ENCODE measurements at places on chromosomes 6 and 20.

DNA sequence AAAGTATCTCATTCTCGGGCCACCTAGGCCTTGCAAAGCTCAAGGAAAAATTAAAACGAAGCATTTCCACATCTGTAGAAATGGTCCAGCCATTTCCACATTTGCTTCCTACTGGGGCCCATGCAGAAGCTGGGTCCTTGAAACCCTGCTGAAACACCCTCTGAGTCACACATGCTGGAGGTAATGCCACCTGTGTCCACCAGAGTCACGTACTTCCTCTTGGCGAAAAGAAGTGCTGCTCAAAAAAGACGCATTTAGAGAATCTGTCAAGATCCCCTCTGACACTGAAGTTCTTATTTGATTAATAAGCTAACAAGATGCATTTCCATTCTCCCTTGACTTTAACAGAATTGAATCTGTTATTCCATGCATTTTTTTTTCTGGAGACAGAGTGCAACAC lies 423.2 kb downstream of the PREX1 start:
- no peak for DNase-seq

GRCh38 chr20:58017970-58018530 lies 210.4 kb downstream of the ANKRD60 start:
- no peak for DNase-seq

- no peak for DNase-seq
These were observed 43.5 kb upstream of the GTSF1L start for GRCh38 chr20:43770342-43770741.

DNA sequence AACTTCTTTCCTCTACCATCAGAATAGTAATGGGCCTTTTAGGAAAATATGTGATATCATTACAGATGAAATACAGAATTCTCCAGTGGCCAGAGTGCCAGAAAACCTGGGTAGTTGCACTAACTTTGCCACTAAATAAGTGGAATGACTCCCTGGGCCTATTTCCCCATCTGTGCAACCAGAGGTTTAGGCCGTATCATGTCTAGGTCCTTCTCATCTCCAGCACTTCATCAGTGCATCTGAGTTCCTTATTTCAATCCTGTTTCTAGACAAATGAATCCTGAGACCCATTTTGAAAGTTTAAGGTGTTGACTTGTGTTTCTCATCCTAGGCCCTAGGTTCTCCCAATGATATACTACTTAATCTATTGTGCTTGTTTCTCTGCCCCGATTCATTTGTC lies 236.2 kb downstream of the CD83 start:
- no peak for DNase-seq

- DNase-seq = no peak
These were observed 13.7 kb downstream of the TAB2 start for GRCh38 chr6:149331043-149331807.

- DNase-seq = no peak
These were observed 110.5 kb downstream of the ISM1 start for GRCh38 chr20:13331536-13331935.

- peak; percentile 40 for DNase-seq
These were observed 3.3 kb upstream of the RSPO3 start for GRCh38 chr6:127115084-127115655.

- DNase-seq = no peak
These were observed 213.1 kb downstream of the SYNDIG1 start for GRCh38 chr20:24682496-24682985.

DNA sequence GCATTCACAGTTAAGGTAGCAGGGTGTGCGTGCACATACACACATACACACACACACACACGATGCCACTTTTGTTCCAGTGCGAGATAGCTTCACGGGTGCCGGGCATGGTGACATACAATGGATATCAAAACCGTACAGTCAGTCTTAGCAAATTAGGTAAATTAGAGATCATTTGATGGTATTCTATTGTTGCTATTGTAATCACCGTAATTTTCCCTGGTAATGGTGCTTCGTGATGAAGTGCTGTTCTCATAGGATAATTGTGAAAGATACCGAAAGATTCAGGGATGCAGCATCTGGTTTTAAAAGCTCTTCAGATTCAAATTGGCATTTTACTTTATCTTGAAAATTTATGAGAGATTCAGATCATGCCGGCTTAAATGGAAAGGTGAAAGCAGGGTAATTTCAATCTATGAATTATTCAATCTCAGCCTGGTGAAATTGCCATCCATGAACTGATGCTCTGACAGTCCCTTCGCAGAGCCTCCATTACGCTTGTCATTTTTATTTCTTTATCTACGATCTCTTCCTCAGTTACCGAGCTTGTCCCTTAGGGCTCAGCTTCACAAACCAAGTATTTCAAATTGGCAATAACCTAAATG lies 71.3 kb upstream of the SOX4 start:
- DNase-seq = no peak

GRCh38 chr20:50594231-50594590 lies 84.0 kb downstream of the PTPN1 start:
- no peak for DNase-seq

DNA sequence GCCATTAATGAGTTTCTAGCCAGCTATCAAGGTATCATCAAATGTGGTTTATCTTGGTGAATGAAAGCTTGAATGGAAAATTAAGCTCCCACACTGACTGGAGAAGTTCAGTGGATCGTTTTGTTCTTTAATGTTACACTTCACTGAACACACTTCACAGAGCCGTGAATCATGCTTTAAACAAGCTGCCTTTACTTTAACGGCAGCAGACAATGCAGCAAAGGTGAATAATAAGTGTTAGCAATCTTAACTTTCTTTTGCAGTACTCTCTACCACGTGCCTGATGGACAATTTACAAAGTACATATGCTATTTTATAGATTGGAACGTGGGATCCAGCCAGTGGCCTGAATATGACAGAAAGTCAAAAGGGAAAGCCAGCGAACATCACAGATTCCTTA lies 424.5 kb downstream of the GRIK2 start:
- DNase-seq = no peak

- no peak for DNase-seq
These were observed 56.9 kb upstream of the DYNLRB1 start for GRCh38 chr20:34459209-34459897.

DNA sequence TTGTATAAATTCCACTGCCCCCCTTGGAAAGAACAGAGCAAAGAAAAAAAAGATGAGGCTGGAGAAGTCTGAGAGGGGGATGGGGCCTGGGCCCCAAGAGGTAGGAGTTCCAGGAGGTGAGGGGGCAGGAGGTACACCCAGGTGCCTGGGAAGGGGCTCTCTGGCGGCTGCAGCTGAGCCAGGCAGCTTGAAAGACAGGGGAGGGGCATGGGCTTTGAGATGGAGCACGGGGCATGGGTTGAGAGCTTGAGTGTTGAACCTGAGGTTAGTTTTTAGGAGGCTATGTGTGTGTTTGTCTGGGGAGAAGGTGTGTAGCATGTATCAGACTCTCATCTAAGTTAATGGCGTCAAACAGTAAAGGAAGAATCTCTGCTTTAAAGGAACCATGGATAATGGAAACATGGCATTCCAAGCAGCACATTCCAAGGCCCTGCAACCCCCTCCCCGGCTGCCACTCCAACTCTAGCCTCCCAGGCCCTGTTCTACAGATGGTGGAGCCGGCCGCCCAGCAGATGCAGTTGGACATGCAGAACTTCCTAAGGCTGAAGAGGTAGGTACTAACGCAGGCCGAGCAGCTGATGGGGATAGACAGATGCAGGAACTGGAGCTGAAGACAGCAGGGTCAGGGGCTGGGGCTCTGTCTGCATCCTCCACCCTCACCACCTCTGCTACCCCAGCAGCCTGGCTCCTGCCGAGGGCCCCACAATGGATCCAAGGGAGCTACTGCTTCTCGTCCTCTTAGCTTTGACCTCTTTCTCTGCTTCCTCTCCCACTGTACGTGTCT lies 42.1 kb downstream of the MDFI start:
- no peak for DNase-seq

DNA sequence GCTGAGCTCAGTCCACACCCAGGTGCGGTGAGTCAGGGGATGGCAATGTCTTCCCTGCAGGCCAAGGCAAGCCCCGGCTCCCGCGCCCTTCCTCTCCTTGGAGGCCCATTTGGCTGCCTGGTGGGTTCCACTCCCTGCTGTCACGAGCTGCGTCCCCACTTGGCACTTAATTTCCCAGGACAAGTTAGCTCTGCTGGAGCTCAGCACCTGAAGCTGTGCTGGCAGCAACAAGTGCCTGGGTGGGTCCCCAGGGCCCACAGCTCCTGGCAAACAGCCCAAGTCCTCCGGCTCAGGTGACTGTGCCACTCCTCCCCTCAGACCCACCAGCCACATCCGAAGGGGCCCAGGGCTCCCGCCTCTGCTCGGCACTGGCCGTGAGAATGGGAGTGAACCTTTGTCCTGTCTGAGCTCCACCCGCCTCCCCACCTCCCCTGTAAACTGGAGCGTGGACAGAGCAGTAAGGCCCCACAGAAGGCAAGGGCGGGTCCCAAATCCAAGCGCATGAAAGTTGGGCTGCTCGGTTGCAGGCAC lies 16.9 kb downstream of the LAMA5 start:
- DNase-seq = peak; percentile 71

DNA sequence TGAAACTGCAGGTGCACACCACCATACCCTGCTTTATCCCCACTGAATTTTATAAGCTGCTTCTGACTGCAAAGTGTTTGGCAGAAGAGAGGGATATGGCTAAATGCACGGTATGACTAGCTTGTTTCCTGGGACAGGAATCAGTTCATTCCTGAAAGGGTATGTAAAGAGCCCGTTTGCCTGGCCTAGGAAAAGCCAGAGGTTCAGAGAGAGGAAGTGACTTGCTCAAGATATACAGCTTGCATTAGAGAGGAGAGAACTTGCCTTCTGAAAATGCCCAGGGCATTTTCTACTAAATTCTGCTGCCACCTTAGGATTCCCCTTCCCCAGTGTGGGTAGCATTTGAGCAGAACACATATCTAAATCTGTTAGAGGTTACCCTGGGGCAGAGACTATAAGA lies 683 bp upstream of the GCNT2 start:
- no peak for DNase-seq

GRCh38 chr6:35259948-35260590 lies 534 bp downstream of the ZNF76 start:
- peak; percentile 67 for DNase-seq

DNA sequence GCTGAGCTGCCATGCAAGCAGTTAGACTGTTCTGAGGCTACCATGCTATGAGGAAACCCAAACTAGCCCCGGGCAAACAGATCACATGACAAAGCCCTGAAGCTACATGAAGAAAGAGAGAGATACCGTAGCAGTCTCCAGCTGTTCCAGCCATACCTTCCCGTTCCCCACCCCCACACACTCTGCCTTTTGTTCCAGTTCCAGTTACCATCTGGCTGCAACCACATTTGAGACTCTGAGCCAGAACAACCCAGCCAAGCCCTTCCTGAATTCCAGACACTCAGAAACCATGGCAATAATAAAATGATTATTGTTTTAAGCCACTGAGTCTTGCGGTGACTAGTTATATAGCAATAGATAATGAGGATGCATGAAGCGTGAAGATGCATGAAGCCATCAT lies 28.3 kb downstream of the RIN2 start:
- DNase-seq = peak; percentile 73

- peak; percentile 88 for DNase-seq
These were observed at the start of gene SNX9 for GRCh38 chr6:157823001-157823527. Gene SNX9 (plus strand): TSS chr6:157823246. CDS start chr6:157823435, 189 bp downstream.

DNA sequence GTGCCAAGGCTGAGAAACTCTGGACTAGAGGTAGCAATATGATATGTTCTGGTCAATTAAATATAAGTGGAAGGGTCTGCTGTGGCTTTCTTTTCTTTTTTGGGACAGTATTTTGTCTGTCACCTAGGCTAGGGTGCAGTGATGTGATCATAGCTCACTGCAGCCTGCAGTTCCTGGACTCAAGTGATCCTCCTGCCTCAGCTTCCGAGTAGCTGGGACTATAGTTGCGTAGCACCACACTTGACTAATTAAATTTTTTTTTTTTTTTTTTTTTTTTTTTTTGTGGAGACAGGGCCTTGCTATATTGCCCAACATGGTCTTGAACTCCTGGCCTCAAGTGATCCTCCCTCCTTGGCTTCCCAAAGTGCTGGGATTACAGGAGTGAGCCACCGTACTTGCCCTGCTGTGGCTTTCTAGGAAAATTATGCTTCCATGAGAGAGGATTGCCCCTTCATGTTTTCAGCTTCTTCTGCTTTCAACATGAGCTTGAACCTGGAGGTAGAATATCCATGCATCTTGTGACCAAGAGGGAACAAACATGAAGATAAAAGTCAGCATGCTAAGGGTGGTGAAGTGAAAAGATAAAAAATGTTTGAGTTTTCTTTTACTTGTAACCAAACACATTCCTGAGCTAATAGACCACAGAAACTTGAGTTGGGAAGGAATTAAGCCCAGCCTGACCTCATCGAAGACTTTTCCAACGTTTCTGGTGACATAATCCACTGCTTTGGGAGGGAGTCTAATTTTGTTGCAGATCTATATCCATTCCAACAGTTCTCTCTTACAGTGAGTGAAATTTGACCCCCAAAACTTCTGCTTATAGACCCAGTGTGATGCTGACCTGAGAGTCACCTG lies 75.1 kb downstream of the CARMIL1 start:
- peak; percentile 43 for DNase-seq

- no peak for DNase-seq
These were observed 165.4 kb downstream of the TAF4 start for GRCh38 chr20:61900011-61900944.

DNA sequence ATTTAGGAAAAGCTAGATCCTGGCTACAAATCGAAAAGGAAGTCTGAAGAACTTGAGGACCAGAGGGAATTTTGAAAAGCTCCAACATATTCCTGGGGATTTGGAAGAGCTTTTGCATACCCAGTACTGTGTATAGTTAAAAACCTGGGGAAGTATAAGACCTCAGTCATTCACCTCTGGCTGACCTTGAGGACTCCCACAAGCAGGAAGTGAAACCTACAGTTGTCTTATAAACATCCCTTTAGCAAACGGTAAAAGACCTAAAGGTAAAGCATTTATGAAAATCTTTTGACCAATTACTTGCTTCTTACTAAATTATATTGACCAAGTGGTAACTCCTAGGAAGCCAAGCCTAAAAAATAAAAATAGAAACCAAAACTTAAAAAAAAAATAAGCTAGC lies 175.0 kb downstream of the HAO1 start:
- DNase-seq = no peak

DNA sequence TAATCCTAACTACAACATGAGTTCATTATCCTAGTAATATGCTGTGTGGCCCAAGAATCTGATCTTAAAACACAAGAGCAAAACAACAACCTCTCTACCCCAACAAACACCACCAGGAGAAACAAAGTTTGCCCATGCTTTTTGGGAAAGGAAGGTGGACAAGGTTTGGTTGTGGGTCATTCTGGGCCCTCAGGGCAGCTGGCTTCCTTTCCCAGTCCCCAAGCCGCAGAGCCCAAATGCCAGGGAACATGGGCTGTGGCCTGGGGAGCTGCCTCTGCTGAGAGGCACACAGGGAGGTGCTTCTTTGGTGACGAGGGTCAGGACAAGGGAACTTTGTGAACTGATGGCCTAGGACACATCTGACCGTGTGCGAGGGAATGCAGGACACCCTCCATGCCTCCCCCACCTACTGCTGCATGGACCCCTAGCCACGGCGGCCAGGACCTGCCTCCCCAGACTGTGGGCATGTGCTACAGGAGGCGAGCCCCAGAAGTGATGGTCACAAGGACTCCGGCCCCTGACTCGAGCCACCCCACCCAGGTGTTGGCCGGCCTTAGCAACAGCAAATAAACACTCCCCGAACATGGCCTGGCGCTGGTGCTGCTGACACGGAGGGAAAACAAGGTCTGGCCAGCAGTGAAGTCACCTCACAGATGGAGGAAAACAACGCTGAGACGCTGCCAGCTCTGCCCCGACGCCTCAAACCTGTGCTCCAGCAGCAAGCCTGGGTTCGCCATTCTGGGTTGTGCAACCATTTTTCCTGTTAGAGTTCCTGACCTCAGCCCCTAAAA lies 55.6 kb downstream of the RRBP1 start:
- no peak for DNase-seq

GRCh38 chr6:156934069-156934460 lies 156.9 kb downstream of the ARID1B start:
- peak; percentile 45 for DNase-seq
